ENCODE measurements at places on chromosomes 16 and 17. TPM values are rescaled to one million over a fixed set of nuclear protein-coding genes. Genes with fewer than 3 reads are reported as not detected.

GRCh38 chr17:69523244-69523861, 108.9 kb downstream of the MAP2K6 start:
- H3K4me3 ChIP-seq: no peak overlapping the region
- no peaks in the 10 kb centered on the region for H3K27me3 ChIP-seq
- H3K4me1 ChIP-seq: no peaks in the 10 kb centered on the region
- H3K36me3 ChIP-seq: no peaks in the 10 kb centered on the region
- DNase-seq: no peak
- no peak overlapping the region for H3K27ac ChIP-seq

- no peak overlapping the region for H3K27ac ChIP-seq
- DNase-seq: no peak
- H3K27me3 ChIP-seq: no peaks in the 10 kb centered on the region
- no peak overlapping the region for H3K4me3 ChIP-seq
- H3K4me1 ChIP-seq: no peaks in the 10 kb centered on the region
Observed at GRCh38 chr16:31678649-31679325, 151.1 kb downstream of the AHSP start.

DNA sequence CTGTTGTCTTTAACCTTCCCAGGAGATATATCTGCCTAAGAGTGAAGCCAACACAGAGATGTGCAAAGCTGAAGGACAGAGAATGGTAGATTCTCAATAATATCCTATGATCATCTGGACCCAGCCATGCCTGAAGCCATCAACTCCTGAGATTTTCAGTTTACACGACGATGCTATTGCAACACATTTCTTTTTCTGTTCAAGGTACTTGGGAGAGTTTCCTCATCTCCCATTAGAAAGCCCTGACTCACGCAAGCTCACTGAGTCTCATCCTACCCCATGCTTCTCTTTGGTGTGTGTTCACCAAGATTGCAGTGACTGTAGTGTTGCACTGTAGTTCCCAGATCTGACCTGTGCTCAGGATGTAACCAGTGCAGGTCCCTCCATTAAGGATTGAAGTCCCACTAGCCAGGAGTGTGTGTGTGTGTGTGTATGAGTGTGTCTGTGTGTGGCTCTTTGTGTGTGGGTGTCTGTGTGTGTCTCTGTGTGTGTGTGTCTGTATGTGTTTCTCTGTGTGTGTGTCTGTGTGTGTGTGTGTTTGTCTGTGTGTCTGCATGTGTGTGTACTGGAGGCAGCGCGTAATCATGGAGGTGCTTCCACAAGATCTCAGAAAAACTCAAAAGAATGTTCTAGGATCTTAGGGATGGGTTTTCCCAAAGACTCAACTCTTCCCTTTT, 15.5 kb downstream of the CES1 start:
- H3K4me3 ChIP-seq: no peak overlapping the region
- no peaks in the 10 kb centered on the region for H3K36me3 ChIP-seq
- H3K27me3 ChIP-seq: no peaks in the 10 kb centered on the region

GRCh38 chr17:21842332-21843317, 150.3 kb downstream of the KCNJ18 start:
- H3K4me3 ChIP-seq: peak overlapping the region; percentile 14
- no peak for DNase-seq
- peaks cover 38% of the 10 kb centered on the region for H3K27me3 ChIP-seq
- no peaks in the 10 kb centered on the region for H3K36me3 ChIP-seq

GRCh38 chr17:58232707-58233156, 5.7 kb upstream of the LPO start:
- H3K27me3 ChIP-seq: peaks cover 45% of the 10 kb centered on the region
- no peak overlapping the region for H3K4me3 ChIP-seq
- H3K36me3 ChIP-seq: no peaks in the 10 kb centered on the region
- no peak for DNase-seq

DNA sequence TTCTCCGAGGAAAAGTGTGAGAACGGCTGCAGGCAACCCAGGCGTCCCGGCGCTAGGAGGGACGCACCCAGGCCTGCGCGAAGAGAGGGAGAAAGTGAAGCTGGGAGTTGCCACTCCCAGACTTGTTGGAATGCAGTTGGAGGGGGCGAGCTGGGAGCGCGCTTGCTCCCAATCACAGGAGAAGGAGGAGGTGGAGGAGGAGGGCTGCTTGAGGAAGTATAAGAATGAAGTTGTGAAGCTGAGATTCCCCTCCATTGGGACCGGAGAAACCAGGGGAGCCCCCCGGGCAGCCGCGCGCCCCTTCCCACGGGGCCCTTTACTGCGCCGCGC, at the start of gene ERBB2:
Gene ERBB2 (plus strand): TSS at position 247 of the 330 bp plus-strand sequence. CDS start 175 bp downstream, outside the sequence.
- H3K27ac ChIP-seq: peak within 1 kb of the TSS; percentile 91
- H3K4me1 ChIP-seq: peaks cover 46% of the 10 kb centered on the region
- DNase-seq: peak; percentile 88
- H3K4me3 ChIP-seq: peak within 1 kb of the TSS; percentile 67
- H3K36me3 ChIP-seq: no peaks in the 10 kb centered on the region

DNA sequence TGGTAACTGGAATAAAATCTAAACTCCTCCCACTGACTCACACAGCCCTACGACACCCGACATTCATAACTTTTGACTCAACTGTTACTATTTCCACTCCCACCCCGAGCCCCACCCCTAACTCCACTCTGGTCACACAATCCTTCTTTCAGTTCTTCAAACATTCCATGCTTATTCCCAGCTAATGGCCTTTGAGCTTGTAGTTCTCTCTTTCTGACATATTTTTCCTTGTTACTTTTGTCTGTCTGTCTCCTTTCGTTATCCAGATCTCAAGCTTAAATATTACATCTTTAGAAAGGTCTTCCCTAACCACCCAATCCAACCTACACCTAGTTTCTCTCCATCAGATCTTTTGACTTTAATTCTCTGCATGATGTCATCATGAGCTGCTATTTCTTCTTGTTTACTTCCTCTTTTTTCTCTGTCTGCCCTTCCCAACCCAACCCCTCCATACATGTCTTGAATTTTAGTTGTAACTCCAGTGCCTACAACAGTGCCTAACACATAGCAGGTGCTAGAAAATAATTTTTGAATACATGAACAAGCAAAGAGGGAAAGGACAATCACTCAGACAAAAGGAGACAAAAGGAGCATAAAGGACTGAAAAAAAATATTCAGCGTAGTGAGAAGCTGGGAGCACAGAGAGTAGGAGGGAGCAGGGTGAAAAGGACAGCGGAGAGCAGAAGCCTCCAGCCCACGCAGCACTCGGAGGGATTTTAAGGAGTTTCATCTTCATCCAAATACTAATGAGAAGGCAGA, 65.2 kb upstream of the SMIM36 start:
- no peak for DNase-seq
- H3K27me3 ChIP-seq: no peaks in the 10 kb centered on the region
- H3K4me1 ChIP-seq: peaks cover 3% of the 10 kb centered on the region
- H3K27ac ChIP-seq: peak overlapping the region; percentile 82

The ABCC11 gene
- total RNA-seq: 0.27 TPM

The SLC16A6 gene
- not detected for total RNA-seq

DNA sequence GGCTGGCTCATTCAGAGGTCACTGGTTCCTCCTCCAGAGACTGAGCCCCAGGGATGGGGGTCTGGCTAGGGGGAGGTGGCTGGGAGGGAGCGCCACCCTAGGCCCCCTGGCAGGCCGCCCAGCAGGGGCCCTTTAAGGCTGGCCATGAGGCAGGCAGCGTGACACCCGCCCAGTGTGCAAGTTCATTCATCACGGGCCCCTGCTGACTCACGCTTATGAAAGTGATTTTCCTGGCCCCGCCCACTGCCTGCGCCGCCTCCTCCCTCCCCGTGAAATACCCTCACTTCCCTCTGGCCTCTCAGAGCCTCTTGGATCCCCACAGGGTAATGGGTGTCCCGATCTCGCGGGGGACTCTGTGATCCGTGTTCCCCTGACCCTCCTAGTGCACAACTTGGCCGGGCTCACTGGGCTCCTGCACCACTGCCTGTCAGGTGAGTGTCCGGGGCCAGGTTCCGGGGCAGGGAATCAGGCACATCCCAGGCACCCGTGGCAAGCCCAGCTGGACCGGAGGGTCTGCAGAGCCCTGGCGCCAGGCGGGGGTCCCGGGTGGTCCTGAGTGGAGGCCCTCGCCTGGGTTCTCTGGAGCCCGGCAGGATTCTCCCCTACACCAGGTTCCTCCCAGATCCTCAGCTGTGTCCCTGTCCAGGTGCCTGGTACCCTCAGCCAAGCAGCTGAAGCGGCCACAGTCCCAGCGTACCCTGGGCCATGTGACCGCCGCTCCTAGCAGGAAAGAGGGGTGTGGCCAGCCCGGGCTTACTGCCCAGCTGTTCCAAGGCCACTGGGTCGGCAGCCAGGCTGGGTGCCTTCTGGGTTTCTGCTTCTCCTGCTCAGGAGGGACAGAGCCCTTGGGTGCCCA, at the start of gene OSGIN1:
Gene OSGIN1 (plus strand): TSS at position 301 of the 856 bp plus-strand sequence. CDS start 4,432 bp downstream, outside the sequence.
- DNase-seq: peak; percentile 96
- no peaks in the 10 kb centered on the region for H3K27me3 ChIP-seq
- H3K4me3 ChIP-seq: peak within 1 kb of the TSS; percentile 48
- H3K27ac ChIP-seq: peak within 1 kb of the TSS; percentile 91
- peaks cover 23% of the 10 kb centered on the region for H3K4me1 ChIP-seq
- no peaks in the 10 kb centered on the region for H3K36me3 ChIP-seq

The ACLY gene
- 50.7 TPM for total RNA-seq

The KCNG4 gene
- not detected for total RNA-seq

The TOP2A gene
- total RNA-seq: 0.37 TPM

Measured in transverse colon (tissue), 4 donors.